ENCODE measurements at places on chromosomes 6 and 20.

- DNase-seq: no peak
These were observed 45.9 kb upstream of the PXDC1 start for GRCh38 chr6:3797231-3798054.

DNA sequence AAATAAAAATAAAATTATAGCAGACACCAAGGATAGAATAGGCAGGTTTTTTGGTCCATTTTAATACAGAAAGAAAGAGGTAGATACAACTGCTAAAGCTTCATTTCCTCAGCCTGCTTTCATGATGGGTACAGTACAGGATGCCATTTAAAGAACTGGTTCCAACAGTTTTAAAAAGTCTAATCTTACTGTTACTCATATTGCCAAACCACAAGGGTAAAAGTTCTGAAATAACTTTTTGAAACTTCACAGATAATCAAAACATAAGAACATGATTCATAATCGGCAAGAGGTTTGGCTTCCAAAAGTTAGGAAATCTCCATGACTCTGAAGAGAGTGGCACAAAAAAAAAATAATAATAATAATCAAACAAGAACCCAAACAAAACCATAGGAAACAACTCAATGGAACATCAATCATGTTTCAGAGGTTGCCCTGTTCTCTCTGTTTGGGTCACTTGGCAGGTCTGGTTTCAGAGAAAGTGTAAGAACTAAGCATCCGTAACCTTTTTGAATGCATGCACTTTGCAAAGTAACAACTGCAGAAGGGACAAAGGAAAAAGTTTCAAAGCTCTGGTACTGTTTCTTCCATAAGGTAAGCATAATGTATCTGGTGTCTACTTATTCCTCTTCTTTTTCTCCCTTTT is 79.7 kb downstream of the SMLR1 start:
- DNase-seq: no peak

DNA sequence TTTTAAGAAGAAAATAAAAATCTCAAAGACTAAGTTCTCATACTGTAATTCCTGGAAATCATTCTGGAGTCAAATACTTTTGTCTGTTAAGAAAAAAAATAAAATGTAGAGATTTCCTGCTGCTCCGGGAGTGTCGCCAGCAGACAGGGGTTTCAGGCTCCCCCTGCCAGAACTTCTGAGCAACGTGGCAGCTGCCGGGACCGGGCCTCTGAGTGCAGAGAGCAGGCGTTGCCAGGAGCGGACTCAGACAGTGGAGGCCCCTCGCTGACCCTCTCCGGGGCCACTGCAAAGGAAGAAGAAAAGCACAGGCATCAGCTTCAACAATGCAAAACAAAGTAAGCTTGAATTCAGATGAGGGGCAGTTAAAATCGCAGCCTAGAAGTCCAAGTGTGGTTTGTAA is 95.5 kb downstream of the THBS2 start:
- no peak for DNase-seq

GRCh38 chr6:90097356-90097755 is 199.3 kb downstream of the BACH2 start:
- DNase-seq: no peak

Data from NCI-H1417 treated with DMSO at 0.1 percent for 48 hours (cell line).